ENCODE measurements at places on chromosomes 12 and 14.

DNA sequence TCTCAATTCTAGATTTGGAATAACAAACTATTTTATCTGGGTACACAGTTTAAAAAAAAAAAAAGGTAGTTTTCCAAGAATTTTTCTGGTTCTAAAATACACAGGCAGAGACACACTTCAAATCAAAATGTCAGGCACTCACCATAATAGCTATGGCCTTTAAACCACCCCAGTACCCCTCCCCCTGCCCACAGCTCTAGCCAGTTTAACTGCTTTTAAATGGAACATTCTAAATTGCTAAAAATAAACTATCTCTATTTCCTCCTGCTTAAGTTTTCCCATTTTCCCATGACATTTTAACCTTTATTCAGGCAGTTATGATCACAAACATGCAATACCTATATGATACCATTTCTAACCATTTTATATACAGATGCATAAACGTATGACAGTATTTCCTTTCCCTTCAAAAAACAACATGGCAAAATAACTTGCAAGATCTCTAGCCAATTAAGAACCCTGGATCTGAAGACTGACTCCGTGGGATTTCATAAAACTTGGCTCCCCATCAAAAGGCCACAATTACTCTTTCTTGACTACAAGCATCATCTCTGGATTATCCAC, 46.3 kb downstream of the PPP2R5E start:
- DNase-seq, result peak; percentile 28

DNA sequence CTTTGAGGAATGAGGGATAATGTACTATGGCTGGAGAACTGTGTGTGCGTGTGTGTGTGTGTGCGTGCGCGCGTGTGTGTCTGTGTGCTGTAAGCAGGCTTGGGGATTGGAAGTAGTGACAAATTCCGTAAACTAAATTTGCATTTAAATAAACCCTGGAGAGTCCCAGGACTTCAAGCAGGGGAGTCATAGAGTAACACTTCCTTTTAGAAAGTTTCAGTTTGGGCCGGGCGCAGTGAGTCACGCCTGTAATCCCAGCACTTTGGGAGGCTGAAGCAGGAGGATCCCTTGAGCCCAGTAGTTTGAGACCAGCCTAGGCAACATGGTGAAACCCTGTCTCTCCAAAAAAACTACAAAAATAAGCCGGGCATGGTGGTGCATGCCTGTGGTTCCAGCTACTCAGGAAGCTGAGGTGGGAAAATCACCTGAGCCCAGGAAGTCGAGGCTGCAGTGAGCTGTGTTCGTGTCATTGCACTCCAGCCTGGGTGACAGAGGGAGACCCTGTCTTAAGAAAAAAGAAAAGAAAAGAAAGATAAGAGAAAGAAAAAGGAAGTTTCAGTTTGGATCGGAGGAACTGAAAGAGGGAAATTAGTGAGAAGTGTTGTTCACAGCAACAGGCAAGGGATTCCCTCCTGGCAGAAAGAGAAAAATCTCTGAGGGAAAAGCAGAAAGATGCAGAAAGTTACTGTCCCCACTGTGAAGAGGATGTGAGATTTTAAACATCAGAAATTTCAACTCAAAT, 222.7 kb upstream of the SOX5 start:
- no peak for DNase-seq

DNA sequence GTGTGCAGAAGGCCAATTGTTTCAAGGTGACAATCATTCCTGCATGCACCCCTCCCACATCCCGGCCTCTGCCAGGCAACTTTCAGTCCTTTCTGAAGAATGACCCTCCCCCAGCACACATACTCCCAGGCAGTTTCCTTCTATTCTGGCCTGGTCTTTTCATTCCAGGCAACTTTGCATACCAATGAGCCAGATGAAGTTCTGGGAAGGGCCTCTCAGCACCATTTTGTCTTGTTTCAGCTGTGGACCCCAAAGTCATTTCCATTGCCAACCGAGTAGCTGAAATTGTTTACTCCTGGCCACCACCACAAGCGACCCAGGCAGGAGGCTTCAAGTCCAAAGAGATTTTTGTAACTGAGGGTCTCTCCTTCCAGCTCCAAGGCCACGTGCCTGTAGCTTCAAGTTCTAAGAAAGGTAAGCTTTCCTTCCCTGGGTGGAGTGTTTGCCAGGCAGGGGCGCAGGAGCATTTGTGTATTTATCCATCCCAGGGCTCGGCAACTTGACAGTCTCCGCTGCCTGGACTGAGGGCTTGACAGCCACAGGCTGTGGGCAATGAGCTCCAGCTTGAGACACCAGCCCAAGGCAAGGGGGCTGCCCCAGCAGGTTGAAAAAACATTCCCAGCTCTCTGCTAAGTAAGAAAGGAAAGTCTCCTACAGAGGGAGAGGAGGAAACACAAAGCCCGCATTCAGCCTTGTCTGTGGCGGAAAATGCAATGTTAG, 16.4 kb downstream of the BCL2L14 start:
- DNase-seq, result no peak

GRCh38 chr12:41653386-41654326, 465.5 kb downstream of the PDZRN4 start:
- no peak for DNase-seq

- no peak for DNase-seq
Observed at GRCh38 chr12:20077618-20078017, 290.7 kb upstream of the PDE3A start.

GRCh38 chr12:130752692-130753230, 36.7 kb upstream of the RIMBP2 start:
- no peak for DNase-seq

DNA sequence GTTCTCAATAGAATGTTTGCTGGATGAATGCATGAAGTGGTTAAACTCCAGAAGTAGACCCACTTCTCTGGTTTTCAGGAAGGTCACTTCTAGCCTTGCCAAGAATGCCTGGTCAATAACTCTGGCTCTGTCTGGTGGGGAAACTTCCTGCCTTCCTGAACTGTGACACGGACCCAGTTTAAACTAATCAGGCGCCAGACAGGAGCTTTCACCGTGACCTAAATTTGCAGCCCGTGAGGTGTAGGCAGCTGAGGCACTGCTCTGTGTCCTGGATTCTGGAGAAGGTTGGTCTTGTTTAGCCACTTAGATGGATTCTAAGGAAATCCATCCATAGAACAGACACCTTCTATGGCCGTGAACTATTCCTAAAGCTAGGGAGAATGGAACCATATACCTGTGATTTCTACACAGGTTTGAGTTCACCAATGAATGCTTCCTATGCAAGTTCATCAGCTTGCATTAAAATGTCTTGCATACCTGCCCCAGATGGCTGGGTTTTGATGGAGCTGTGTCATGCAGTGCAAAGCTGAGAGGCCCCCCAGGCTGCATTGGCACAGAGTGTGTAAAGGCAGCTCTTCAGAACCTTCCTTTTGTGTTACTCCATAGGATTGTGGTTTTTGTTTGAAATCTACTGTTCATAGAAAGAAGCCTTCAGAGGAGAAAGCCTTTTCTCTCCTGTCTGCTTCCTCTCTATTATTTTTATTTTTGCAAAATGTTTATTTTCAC, 4.4 kb downstream of the CHST11 start:
- DNase-seq, result no peak

DNA sequence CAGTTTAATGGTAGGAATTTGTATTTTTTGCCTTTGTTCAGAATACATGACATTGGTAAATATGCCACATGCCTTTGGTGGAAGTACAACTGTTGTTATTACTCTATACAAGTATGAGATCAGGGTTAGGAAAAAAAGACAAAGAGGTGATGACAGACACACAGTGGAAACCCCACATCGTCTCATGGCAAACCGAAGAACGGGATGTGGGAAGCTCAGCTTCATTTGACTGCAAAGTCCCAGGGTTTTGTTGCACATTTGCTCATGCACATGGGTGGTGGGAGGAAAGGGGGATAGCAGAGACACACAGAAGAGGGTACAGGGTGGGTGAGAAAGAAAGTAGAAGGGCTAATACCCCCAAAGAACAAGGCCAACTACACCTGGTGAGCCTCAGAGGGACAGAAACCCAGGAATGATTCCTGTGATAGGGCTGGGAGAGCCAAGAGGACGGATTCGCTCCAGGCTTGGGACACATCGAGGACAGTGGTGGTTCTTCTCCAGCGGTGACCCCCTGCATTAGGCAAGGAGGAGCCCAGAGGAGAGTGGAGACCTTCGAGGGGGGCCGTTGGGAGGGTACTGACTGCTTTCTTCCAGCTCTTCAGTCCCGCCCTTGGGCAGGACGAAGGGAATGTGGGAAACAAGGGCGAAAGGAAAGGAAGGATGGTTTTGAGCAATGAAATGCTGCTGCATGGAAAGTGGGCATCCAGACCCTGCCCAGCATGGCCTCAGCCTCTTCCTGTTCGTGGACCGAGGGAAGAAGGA, 8.1 kb downstream of the VAMP1 start:
- no peak for DNase-seq

DNA sequence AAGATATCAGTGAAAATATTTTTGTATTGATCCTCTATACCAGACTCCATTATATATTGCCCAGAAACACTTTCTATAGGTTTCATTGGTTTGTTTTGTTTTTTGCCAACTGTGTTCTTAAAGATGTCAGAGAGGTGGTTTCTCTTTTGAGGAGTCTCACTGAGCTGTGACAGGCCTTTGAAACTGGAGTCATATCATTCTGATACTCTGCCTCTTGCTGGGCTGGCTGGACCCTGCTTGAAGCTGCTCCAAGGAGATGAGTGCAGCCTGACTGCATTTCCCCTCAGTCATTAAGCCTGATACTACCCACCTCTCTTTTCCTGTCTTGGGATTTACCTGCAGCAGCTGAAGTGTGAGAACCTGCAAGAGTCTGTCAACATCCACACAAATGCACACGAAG, 16.4 kb upstream of the TAS2R30 start:
- no peak for DNase-seq

- DNase-seq, result no peak
Observed at GRCh38 chr14:101559624-101560533, 1.4 kb upstream of the DIO3 start.

GRCh38 chr14:73153272-73153671, 17.0 kb downstream of the PSEN1 start:
- no peak for DNase-seq

GRCh38 chr12:97109441-97109840, 202.4 kb downstream of the NEDD1 start:
- DNase-seq, result no peak

GRCh38 chr14:24147761-24148428, 597 bp downstream of the RNF31 start:
- DNase-seq, result no peak

- DNase-seq, result peak; percentile 76
Observed at GRCh38 chr12:56628671-56629458, 1.3 kb downstream of the BAZ2A start.

- DNase-seq, result no peak
Observed at GRCh38 chr12:91397866-91398532, 215.4 kb upstream of the DCN start.

GRCh38 chr12:80707126-80707829, at the start of gene MYF6:
MYF6 (plus strand) TSS chr12:80707634; CDS start chr12:80707720, 86 bp downstream.
- no peak for DNase-seq

GRCh38 chr12:51873251-51873994, 14.5 kb upstream of the ANKRD33 start:
- DNase-seq, result no peak

DNA sequence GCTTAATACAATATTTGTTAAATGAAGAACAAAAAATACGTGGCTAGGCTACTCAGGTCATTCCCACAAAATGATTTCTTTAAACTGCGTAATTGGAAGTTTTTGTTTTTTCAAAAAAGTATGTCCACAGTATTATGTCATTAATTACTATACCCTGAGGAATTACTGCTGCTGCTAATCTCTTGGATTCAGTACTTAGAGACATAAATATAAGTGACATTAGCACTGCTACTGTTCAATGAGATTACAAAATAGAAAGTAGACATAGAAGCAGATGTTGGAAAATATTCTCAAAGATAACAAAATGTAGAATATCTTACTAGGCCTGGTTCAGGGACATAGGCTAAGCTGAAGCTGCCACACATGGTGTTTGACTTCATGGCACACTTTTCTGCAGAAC, 36.3 kb downstream of the HMGA2 start:
- no peak for DNase-seq

GRCh38 chr14:100122481-100123223, 36.8 kb downstream of the DEGS2 start:
- no peak for DNase-seq

GRCh38 chr12:76346236-76346635, 2.0 kb downstream of the BBS10 start:
- DNase-seq, result no peak

GRCh38 chr12:99068993-99069747, 424.1 kb downstream of the APAF1 start:
- DNase-seq, result no peak

DNA sequence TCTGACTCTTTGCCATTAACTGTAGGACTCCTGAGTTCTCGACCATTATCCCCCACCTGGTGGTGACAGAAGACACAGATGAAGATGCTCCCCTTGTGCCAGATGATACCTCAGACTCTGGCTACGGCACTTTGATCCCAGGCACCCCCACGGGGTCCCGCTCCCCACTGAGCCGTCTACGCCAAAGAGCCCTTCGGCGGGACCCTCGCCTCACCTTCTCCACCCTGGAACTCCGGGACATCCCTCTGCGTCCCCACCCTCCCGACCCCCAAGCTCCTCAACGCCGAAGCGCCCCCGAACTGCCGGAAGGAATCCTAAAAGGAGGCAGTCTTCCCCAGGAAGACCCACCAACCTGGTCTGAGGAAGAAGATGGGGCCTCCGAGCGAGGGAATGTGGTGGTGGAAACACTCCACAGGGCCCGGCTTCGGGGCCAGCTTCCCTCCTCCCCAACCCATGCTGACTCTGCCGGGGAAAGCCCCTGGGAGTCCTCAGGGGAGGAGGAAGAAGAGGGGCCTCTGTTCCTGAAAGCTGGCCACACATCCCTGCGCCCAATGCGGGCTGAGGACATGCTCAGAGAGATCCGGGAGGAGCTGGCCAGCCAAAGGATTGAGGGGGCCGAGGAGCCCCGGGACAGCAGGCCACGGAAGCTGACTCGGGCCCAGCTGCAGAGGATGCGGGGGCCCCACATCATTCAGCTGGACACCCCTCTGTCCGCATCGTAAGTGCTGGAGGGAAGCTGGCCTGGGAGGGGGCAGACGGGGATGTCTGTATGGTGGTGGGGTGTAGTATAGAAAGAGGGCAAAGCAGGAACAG, 14.4 kb downstream of the TNFRSF1A start:
- no peak for DNase-seq

DNA sequence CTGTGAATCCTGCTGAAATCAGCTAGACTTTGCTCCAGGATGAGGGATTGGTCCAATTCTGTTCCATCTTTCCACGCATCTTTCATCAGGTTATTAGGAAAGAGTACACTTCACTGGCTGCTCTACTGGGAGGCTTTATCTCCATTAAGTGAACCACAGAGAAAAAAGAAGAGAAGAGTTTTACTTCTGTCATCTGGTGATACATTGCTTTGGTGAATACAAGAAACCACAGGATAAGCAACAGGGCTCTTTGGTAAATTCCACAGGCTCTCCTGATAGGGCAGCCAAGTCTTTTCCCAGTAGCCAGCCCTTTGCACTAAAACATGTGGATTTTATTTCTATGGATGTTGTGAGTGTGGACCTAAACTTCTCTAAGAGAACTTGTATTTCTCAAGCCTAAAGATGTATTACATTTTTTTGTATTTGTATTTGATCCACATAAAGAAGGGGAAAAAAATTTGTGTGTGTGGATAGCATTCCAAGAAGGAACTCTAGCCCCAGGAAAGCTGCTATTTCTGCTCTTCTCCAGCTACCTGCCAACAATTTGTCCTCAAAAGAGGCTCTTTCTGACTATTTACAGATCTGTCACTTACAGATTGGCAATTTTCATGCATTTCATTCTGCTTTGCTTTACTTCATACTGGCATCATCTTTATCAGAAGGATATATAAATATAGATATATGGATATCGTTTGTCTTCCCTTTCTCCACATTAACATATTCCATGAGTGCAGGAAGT, 1117.6 kb upstream of the TMEM132C start:
- no peak for DNase-seq

- no peak for DNase-seq
Observed at GRCh38 chr12:122079532-122080081, 1.1 kb downstream of the MLXIP start.

- peak; percentile 37 for DNase-seq
Observed at GRCh38 chr12:12600659-12601058, 11.0 kb upstream of the CREBL2 start.
